T-cell (primary cell): ENCODE measurements at places on chromosomes 6 and 20. TPM values are rescaled to one million over a fixed set of nuclear protein-coding genes. Genes with fewer than 3 reads are reported as not detected.

Gene ELOVL2
- total RNA-seq, result not detected

Gene EDN1
- 0.96 TPM for total RNA-seq

DNA sequence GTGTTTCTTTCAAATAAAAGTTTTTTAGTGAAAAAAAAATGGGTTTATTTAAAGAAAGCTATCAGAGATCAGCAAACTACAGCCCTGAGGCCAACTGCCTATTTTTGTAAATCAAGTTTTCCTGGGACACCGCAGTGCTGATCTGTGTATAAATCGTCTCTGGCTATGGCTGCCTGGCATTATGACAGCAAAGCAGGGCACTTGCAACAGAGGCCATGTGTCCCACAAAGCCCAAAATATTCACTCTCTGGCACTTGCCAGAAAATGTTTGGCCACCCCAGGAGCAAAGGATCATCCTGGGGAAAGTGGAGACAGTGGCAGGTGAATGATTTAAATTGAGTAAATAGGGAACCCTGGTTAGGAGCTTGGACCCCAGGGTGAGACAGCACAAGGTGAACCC lies 291.6 kb downstream of the PREX1 start:
- no peak for DNase-seq

- no peak for DNase-seq
These were observed 21.2 kb upstream of the ELOVL5 start for GRCh38 chr6:53369876-53370515.

Gene IL20RA
- not detected for total RNA-seq

Gene COL9A1
- total RNA-seq, result not detected

Gene OPRL1
- total RNA-seq, result 1.9 TPM

- DNase-seq, result no peak
These were observed 281.6 kb upstream of the ZFP64 start for GRCh38 chr20:52473186-52473585.
